ELR (cell line): ENCODE measurements at places on chromosomes 5 and 9.

DNA sequence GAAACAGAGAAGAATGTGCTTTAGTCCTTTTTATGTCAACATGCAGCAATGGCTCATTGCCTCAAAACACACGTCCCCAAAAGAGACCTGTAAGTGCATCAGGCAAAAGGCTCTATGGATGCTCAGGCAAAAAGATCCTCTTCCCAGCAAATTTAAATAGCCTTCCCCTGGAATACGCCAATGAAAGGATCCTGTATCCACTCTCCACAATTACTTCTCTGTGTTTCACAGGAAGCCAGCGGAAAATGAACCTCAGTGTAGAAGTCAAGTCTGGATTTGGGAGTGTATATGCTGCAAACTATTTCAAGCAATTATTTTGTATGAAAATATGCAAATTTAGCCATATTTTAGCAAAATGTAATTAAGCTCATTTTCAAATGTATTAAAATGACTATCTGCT, 217.9 kb downstream of the EPB41L4A start:
- DNase-seq: no peak

DNA sequence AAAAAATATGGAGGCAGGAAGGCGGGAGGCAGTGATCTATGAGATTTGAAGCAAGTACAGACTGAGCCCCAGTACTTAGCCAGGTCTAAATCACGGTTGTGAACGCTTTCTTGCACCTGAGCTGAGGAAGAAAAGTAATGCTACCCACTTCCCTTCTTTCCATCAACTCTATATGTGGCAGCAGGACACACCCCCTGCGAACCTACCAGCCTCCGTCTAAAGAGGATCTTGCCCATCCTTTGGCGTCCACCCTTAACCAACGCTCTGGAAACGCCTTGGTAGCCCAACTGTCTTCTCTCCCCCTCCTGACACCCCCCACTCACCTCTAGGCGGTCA, 545 bp downstream of the HMGCS1 start:
- DNase-seq: no peak

DNA sequence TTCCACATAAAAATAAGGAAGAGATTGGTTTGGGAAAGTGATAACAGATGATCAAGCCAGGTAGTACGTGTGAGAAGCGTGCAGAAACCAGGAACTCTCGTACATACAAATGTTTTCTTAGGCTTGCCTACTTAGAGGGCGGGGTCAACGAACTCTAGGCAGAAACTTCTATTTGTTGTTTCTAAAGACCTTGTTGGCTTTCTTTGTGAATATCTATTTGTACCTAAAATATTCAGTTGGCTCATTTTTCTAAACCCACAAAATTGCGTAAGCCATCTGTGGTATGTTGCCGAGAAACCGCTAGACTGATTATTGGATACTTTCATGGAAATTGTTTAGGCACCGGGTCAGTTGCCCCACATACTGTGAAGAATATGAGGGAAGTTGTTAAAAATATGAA, 458.5 kb downstream of the MAT2B start:
- DNase-seq: peak; percentile 17

GRCh38 chr5:172048539-172049101, 42.2 kb upstream of the FBXW11 start:
- DNase-seq: peak; percentile 67

DNA sequence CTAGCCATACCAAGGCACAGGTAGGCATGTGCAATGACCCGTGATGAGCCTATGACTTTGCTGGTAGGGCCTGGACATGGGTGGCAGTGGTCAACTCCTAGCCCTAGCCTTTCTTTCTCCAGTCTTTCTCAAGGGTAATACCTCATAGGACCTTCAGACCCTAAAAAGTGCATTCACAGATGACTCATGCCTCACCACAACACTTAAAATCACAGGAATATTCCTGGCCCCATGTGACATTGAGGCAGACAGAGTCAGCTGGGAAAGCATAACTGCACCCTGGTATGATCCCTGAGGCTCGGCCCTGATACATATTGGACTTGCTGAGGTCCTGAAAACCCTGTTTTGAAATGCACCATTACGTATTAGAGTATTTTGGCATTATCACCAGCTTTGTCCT, 449.5 kb downstream of the HINT1 start:
- DNase-seq: peak; percentile 59

- no peak for DNase-seq
Observed at GRCh38 chr5:142420561-142421227, 95.9 kb upstream of the SPRY4 start.

DNA sequence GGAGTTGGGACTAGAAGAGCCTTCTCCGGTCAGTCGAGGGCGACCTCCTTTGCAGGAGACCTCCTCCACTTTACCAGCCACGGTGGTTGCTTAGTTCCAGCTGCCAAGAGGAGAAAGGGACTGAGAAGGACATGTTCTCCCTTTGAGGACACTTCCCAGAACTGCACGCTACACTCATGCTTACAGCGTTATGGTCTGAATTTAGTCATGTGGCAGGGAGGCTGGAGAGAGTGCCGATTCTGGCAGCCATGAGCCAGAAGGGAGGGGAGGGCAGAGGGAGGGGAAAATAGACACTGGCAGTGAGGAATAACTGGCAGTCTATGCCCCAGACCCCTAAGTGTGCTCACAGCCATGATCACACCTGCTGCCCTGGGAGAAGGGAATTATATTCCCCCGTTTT, 47.8 kb downstream of the TSPAN17 start:
- DNase-seq: no peak

GRCh38 chr9:37974506-37975173, 70.7 kb upstream of the SLC25A51 start:
- peak; percentile 96 for DNase-seq

- no peak for DNase-seq
Observed at GRCh38 chr9:5402217-5402616, 35.5 kb downstream of the PLGRKT start.

DNA sequence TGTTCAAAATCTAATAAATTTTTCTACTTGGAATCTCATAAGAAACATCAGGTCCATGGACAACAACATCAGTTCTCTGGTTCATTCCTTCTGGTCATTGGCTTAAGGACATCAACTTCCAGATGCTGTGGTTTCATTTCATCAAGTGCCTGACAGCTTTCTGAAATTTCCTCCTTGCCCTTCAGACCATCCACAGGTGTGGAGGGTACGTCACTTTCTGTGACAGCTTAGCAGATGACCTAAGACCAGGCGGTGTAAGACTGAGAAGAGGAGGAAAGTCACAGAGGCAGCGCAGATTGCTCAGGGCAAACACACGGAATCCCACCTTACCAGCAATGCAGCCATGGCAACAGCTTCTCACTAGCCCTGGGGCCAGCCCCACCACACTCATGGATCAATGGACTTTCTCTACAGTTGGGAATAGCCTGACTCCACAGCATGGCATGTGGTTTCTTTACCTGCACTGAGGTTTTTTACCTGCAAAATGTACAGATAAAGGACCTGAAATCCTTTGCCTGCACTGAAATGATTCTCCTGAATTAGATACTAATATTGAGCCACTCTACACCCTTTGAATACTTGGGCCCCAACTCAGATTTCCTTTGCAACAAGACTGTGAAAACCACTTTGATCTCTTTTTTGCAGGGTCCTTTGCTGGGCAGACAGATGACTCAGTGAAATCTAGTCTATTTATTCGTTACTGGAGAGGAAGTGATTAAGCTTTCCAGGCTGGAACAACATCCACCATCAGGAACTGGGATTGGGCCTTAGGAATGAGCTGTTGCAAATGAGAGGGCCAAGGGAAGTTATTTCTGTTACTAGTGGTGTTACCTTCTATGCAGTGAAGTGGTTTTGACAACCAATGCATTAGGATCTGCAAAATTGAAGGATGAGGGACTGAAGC, 26.9 kb downstream of the TICAM2 start:
- DNase-seq: peak; percentile 91

- DNase-seq: no peak
Observed at GRCh38 chr9:104899759-104900247, 28.2 kb downstream of the ABCA1 start.

- DNase-seq: no peak
Observed at GRCh38 chr9:136493567-136493971, 10.7 kb upstream of the SEC16A start.

DNA sequence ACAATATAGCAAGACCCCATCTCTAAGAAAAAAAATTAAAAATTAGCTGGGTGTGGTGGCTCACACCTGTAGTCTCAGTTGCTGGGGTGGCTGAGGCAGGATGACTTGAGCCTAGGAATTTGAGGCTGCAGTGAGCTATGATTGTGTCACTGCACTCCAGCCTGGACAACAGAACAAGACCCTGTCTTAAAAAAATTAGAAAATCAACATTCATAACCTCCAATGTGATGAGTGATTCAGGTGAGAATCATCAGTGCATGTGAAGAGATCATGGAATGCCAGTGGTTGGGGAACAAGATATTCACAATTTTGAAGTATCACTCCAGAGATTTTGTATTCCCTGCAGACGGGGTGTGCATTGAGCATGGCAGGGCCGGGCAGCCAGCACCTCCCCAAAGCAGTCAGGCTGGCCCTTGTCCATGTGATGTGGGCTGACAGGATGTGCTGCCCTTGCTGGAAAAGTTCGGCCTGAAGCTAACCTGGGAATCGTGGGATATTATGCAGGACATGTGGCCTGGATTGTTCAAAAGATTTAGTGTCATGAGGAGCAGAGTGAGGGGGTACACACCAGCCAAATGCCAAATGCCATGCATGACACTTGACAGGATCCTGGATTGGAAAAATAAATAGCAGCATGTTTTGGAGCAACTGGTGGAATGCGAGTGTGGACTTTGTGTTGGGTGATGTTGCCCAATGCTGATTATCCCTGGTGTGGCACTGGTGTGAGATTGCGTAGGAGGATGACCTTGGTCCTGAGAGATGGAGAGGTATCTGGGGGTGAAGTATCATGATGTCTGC, 189.0 kb downstream of the RGS3 start:
- peak; percentile 44 for DNase-seq

DNA sequence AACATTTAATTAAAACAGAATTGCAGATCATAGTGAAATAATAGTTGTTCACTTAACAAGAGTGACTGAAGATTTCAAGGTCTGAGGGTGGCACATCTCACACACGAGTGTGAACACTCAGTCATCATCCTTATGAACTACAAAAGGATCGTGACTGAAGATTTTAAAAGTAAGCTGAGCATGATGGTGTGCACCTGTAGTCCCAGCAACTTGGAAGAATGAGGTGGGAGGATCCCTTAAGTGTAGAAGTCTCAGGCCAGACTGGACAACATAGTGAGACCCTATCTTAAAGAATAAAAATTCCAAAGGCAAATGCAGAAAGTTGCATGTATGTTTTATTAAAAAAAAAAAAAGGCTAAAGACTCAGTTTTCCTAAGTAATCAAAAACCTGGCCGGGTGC, 22.4 kb upstream of the ATP6V1G1 start:
- DNase-seq: no peak

DNA sequence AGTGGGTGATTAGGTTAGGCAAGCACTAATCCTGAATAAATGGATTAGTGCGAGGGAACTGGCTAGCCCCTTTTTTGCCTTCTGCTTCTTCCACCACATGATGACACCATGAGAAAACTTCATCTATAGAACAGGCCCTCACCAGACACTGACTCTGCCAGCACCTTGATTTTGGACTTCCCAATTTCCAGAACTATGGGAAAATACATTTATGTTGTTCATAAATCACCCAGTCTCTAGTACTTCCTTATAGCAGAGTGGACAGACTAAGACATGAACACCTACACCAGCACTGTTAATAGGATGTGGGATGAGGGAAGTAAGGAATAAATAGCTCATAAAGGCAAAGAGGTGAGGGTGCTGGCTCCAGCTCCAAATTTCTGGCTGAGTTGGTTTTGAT, 1.4 kb downstream of the ZNF622 start:
- no peak for DNase-seq

DNA sequence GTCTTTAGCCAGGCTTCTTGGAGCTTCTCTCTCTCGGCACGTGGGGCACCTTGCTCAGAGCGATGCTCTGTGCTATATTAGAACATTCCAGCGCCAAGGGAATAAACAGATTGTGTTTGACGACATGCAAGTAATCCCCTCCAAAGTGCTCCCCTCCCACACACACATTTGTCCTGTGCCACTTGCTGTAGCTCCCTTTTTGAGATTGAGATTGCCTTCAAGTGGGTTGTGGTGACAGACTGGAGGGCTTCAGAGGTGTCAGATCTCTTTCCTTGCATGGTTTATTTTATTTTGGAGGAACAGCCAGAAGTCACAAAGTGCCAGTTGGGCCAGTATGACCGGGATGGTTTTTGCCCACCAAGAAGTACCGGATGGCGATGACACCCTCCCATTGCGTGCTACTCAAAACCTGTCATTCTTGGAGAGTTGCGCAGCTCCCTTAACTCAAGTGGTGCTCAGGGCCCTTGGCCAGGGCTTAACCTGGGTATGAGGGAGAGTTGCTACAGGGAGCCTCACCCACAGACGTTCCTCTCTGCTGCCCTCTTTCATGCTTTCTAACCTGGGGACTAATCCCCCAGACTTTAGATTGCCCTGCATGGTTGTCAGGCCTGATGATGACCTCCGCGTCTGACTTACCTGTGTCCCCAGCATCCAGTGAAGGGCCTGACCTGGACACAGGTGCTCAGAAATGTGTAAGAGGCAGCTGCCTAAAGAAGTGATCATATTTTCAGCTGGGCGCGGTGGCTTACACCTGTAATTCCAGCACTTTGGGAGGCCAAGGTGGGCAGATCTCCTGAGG, 18.8 kb upstream of the RPL26L1 start:
- no peak for DNase-seq
